ENCODE measurements at places on chromosomes 5 and 9. TPM values are rescaled to one million over a fixed set of nuclear protein-coding genes. Genes with fewer than 3 reads are reported as not detected.

The CYSRT1 gene
- 4.2 TPM for total RNA-seq

The SOHLH1 gene
- not detected for total RNA-seq

The UGT3A1 gene
- not detected for total RNA-seq

The TMEM215 gene
- not detected for total RNA-seq

The DNAJA1 gene
- 296 TPM for total RNA-seq

The CLIC3 gene
- 2.4 TPM for total RNA-seq

The DELE1 gene
- total RNA-seq: 63.1 TPM

The SLC46A2 gene
- not detected for total RNA-seq

The ADCY2 gene
- not detected for total RNA-seq

The DOCK2 gene
- 3.5 TPM for total RNA-seq

The TGFBI gene
- 1,765 TPM for total RNA-seq

Measured in A549 treated with DMSO at 1 μM for 4 hours (cell line).